ENCODE measurements at places on chromosomes 16 and 17.

DNA sequence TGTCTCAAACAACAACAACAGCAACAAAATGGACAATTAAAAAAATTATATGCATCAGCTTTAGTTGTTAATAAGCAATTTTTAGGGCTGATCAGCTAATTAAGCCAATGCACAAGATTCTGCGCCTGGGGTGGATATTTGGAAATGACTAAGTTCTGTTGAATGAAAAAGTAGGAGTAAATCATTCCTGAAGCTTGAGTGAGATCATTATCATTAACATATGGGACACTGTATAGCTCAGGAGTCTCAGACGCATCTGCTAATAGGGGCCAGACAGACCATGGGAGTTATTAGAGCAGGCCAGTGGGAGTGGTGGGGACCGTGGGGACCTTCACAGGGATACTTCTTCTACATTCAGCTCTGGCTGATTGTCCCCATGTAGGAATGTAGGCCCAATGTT is 22.8 kb downstream of the IRX5 start:
- DNase-seq, result no peak

GRCh38 chr17:64106918-64107317 is 23.0 kb downstream of the ERN1 start:
- DNase-seq, result no peak

DNA sequence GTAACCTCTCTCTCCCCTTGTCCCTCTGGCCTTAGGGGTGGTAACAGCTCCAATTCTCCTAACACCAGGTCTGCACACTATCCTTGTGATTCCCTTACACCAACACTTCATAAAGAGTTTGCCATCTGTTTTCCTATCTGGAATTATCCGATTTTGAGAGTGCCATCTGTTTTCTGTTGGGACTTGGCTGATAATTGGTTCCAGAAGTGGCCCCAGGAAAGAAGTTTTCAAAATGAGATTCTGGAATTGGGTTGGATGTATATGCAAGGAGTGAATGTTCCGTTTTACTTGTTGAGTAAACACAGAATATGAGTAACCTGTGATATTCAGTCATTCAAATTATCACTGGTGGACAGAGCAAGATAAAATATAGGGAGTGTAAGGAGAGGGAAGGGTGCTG is 134.1 kb upstream of the HS3ST3A1 start:
- DNase-seq, result no peak

GRCh38 chr16:54288030-54288834 is 1.6 kb upstream of the IRX3 start:
- DNase-seq, result no peak

GRCh38 chr17:17888371-17888770 is 51.6 kb upstream of the SREBF1 start:
- DNase-seq, result no peak

DNA sequence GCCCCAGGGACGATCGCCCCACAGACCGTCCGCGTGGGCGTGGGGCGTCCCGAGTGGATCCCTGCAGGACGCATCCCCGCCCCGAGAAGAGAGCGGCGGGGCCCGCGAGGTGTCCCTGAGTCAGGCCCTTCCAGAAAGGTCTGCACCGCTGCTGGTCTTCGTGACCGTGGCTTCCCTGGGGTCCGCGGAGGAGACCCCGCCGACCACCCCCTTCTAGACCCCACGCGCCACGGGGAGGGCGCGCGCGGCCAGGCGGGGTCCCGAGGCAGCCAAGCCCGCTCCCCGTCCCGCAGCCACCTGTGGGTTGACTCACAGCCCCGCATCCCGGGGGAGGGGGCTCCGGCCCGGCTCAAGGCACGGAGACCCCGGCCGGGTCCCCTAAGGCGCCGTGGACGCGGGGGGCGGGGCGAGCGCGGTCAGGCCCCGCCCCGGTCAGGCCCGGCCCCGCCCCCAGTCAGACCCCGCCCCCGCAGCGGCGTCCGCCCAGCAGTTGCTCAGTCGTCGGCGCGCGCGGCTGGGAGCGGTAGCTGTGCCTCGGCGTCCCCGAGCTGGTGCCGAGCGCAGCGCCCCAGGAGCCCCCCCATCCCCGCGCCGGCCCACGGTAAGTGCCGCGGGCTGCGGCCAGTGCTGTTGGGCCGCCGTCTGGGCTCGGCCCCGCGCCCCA is at the start of gene BAIAP3:
Gene BAIAP3 (plus strand): TSS at position 497 of the 664 bp plus-strand sequence. CDS start 4,905 bp downstream, outside the sequence.
- DNase-seq, result no peak

- no peak for DNase-seq
Observed at GRCh38 chr17:78828470-78829185, 12.0 kb downstream of the USP36 start.

- DNase-seq, result no peak
Observed at GRCh38 chr17:39979893-39980350, 685 bp upstream of the PSMD3 start.

GRCh38 chr17:903691-904481 is 75.7 kb downstream of the NXN start:
- DNase-seq, result peak; percentile 94

GRCh38 chr16:11316331-11317015 is 28.8 kb upstream of the RMI2 start:
- DNase-seq, result no peak

DNA sequence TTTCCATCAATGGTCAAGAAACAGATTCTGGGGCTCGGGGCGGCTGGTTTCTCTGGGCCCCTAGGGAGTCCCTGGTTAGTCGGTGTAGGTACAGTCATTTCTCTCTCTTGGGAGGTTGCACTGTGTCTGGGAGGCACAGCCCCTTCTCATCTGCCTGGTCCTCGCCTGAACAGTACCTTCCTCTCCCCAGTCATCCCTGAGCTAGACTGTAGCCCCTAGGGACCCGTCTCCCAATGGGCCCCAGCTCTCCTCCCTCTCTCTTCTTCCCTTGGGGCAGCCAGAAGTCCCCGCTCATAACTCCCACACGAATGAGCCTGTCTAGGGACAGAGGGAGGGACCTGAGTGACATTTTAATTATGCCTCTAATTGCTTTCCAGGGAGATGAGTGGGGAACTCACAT is 20.2 kb upstream of the CPSF4L start:
- DNase-seq, result no peak

- no peak for DNase-seq
Observed at GRCh38 chr16:114327-114726, 24.1 kb downstream of the NPRL3 start.

DNA sequence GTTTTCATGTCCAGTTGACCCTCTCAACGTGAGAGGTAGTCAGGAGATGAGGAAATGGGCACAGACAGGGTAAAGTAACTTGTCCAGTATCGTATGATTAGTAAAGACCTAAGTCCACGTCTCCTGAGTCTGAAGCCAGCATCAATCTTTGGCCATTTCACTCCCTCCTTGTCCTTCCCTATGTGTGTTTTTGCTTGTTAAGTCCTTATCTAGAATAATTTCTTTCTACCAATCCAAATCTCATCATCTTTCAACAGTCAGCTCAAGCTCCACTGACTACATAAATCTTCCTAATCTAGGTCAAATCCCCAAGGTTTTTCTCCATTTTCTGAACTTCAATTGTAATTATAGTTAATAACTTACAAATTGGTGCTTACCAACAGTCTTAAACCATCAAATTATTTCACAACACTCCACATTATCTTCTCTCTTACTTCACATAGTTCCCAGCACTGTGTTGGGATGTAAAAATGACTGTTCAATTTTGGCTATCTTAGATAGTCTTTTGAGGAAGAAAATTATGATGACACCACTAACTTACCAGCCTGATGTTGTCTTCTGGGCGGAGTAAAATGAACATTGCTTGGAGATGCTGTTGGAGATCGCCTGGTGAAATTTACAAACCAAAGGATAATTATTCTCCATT is 72.3 kb upstream of the CORO6 start:
- DNase-seq, result no peak

- DNase-seq, result no peak
Observed at GRCh38 chr16:89020925-89021595, 44.1 kb upstream of the CBFA2T3 start.

GRCh38 chr16:50847166-50847565 is 105.3 kb downstream of the CYLD start:
- no peak for DNase-seq

GRCh38 chr17:80425835-80426426 is 11.0 kb downstream of the ENDOV start:
- no peak for DNase-seq

DNA sequence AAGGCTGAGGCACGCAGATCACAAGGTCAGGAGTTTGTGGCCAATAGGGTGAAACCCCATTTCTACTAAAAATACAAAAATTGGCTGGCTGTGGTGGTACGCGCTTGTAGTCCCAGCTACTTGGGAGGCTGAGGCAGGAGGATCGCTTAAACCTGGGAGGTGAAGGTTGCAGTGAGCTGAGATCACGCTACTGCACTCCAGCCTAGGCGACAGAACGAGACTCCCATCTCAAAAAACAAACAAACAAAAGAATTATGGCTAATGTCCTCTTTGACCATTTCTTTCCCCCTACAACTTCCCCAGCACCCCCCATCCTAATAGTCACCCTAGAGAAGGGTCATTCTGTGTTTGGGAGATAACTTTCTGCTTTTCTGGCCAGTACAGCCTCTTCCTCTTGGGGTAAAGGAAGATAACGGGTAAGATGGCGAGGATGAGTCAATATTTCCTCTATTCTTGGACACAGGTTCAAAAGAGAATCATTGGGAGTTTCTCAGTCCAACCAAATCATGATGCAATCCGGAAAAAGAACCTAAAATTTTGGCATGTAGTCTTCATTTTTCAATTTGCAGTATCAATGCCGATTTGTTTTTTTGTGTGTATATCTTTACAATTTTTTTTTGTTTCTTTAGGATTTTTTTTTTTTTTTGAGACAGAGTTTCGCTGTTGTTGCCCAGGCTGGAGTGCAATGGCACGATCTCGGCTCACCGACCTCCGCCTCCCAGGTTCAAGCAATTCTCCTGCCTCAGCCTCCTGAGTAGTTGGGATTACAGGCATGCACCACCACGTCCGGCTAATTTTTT is 107.6 kb upstream of the MED13 start:
- DNase-seq, result no peak

- DNase-seq, result no peak
Observed at GRCh38 chr17:79657036-79657435, 46.2 kb upstream of the RBFOX3 start.

GRCh38 chr16:84724606-84725309 is 25.0 kb downstream of the USP10 start:
- no peak for DNase-seq

GRCh38 chr16:85536411-85537330 is 76.5 kb upstream of the GSE1 start:
- no peak for DNase-seq

DNA sequence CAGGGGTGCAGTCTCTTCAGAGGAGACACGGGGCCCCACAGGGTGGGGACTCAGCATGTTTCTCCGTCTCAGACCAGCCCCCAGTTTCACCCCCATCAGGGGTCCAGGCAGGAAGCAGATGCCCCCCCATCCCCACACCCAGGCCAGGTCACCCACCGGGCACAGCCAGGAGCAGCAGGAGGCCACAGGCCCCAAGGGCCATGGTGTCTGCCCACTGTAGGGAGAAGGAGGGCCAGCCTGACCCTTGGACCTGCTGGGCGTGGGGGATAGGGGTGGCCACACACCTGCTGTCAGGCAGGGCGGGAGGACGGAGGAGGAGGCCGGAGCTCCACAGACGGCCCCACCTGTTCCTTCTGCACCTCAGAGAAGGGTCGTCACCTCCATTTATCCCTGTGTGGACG is at the start of gene TPSG1:
Gene TPSG1 (minus strand): TSS at position 218 of the 401 bp plus-strand sequence. CDS start 16 bp downstream, at position 202.
- no peak for DNase-seq

GRCh38 chr17:7889166-7889955 is 772 bp downstream of the CHD3 start:
- DNase-seq, result peak; percentile 65

DNA sequence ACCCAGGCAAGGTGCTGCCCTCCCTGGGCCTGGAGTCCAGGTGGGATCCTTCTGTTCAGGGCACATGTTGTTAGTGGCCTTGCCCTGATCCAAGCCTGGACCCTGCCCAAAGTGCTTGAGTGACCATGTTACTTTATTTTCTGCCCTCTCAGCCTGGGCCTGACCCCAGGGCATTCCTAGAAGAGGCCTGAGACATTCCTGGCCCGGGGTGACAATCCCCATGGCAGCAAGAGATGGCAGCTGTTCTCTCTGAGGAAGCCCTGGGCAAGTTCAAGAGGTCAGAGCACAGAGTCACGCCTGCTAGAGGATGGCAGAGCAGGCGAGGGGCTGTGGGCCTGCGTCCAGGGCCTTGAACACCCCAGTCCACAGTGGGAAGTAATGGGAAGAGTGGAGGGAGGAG is 5.0 kb downstream of the CDH16 start:
- DNase-seq, result no peak

DNA sequence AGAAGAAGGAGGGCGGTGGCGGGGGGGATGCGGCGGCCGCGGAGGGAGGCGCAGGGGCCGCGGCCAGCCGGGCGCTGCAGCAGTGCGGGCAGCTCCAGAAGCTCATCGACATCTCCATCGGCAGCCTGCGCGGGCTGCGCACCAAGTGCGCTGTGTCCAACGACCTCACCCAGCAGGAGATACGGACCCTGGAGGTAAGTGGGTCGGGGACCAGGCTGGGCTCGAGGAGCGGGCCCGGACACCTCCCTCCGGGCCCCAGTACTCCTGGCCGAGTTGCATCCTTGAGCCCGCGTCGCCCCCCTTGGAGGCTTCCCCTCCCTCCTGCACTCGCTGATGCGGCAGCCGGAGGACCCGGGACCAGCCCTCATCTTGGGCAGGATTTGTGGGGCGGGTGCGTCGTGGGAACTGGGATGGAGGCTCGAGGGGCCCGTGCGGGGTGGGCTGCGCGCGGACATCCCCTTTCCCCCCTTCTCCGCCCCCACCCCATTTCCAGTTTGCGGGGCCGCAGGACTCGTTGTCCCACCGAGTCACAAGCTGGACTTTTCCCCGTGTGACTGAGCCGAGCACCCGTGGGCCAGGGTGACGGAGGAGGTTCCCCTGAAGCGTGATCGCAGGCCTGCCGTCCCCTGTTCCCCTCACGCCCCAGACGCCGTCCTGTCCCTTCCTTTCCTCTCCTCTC is 572 bp downstream of the KSR1 start:
- no peak for DNase-seq

DNA sequence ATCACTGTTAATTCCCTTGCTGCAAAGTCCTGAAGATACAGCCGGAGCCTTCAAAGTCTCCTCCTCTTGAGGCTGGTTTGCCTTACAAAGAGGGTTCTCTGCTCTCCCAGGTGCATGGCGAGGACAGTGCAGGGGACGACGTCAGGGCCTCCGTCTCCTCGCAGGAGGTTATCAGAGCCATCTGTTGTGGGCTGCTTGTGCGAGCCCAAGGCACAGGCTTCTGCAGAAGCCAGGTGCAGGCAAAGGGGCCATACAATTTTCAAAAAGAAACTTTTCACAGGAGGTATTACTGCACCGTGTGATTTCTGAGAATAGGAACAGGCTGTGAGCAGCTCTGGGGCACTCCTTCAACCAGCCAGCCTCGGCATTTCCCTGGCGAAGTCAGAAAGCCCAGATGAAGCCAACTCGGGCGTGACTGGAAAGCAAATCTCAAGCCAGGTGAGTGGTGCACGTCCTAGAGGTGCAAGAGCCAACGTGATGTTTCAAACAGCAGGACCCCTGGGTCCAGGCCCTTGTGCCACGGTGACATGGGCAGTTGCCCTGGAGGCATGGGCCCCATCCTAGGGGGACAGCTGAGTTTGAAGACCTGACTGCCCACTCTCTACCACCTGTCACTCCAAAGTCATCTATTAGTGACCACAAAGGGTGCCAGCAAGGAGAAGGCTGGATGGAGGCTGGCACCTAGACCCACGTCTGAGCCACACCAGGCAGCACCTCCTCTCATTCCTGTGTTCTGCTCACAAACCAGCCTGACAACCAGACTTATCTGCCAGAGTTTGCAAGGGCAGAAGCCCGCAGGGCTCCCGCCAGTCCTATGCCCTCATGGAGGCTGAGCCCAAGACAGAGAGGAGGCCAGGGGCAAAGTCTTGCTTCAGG is 68.6 kb downstream of the SMPD3 start:
- no peak for DNase-seq

All from GM04503 (cell line).